ENCODE measurements at places on chromosomes 2 and 18.

DNA sequence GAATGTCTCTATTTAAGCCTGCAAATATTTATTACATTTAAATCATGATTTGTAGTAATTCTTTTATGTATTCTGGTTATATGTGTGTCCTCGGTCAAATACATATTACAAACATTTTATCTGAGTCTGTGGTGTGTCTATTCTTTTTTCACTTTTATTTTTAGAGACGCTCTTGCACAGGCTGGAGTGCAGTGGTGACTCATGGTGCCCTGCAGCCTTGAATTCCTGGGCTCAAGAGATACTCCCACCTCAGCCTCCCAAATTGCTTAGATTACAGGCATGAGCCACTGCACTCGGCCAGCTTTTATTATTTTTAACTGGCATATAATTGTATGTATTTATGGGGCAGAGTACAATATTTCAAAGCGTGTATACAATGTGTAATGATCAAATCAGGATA lies 47.5 kb downstream of the ARID5A start:
- DNase-seq = no peak

GRCh38 chr2:188318161-188318749 lies 26.6 kb downstream of the GULP1 start:
- no peak for DNase-seq

- DNase-seq = no peak
Measured at GRCh38 chr2:120421830-120422175, 75.9 kb downstream of the INHBB start.

DNA sequence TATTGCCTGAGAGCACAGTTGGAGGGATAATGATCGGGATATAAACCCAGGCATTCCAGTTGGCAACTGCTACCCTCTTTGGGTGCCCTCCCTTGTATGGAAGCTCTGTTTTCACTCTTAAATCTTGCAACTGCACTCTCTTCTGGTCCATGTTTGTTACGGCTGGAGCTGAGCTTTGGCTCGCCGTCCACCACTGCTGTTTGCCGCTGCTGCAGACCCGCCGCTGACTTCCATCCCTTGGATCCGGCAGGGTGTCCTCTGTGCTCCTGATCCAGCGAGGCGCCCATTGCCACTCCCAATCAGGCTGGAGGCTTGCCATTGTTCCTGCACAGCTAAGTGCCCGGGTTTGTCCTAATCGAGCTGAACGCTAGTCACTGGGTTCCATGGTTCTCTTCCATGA lies 60.7 kb downstream of the HAUS1 start:
- no peak for DNase-seq

GRCh38 chr2:106695919-106696318 lies 190.0 kb downstream of the ST6GAL2 start:
- DNase-seq = no peak

GRCh38 chr2:197884252-197884651 lies 79.9 kb downstream of the PLCL1 start:
- no peak for DNase-seq

Data from Right ventricle myocardium superior (tissue), 1 donor.